Activated T-helper 17 cell treated with anti-CD3 and anti-CD28 coated beads, Interleukin-2, amount 50 U/mL, for 72 hours (primary cell): ENCODE measurements at places on chromosomes 2 and 18.

GRCh38 chr2:239538357-239539052, 137.7 kb upstream of the HDAC4 start:
- ATAC-seq = no peak

GRCh38 chr18:76373297-76373696, 121.7 kb downstream of the ZNF516 start:
- no peak for ATAC-seq

DNA sequence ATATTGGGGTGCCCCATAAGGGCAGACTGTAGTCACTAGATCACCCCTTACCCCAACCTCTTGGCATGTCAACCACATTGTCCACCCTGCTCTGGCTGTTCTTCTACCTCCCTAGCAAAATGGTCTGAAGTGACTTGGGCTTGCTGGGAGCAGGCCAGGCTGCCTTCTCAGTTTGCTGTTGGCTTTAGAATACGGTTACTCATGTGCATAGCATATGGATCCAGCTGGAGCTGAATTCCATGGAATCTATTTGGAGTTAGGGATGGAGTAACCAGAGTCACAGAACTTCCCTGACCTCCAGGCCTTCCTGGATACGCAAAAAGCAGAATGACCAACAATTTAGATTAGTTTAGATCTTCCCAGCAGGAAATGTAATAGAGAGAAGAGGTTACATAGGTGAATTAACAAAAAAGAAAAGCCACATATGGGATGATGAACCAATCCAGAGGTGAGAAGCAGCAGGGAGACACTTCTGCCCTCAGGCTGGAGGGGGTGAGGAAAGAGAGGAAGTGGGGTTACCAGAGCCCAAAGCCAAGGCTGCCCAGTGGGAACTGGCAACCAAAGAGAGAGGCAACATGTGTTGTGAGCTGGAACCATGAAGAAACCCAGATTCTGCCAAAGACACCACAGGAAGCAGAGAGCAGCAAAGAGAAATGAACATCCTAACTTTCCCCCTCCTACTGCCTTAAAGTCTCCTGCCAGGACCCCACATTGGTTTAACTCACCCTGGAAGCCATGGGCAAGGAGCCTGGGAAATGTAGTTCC, 26.1 kb downstream of the PKDCC start:
- no peak for ATAC-seq

- no peak for ATAC-seq
These were observed at the start of gene GAL3ST2 for GRCh38 chr2:241776336-241777169. Gene GAL3ST2, plus strand, starts transcription at chr2:241776822. Its CDS starts 134 bp downstream, at chr2:241776956.

- ATAC-seq = no peak
These were observed 61.1 kb upstream of the RAPH1 start for GRCh38 chr2:203596183-203596582.

- no peak for ATAC-seq
These were observed 39.2 kb downstream of the GNAL start for GRCh38 chr18:11728249-11728648.

DNA sequence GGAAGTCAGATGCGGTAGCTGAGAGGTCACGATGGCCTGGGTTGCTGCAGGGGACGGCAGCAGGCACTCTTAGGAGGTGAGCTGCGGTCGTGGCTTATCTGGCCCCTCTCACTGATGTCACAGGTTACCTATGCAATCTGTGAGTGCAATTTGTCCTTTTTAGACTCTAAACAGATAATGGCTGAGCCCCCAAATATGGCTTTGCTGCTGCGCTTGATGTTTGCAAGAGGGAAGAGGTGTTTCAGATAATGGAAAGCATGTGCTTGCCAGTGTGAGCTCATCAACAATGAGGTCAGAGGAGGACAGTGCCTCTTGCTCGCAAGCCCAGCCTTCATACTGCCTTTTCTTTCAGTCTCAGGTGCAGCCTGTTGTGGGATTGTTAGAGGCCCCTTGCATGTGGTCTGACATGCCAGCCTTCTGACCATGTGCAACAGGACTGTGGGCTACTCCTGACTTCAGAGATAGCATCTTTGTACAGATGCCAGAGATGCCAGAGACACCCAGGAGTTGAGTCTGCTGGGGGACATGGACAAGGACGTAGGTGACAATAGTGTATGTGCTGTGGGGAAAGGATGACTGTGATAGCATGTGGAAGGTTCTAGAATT, 151.3 kb downstream of the TANC1 start:
- no peak for ATAC-seq

GRCh38 chr2:135744760-135745314, 3.2 kb downstream of the UBXN4 start:
- ATAC-seq = no peak

DNA sequence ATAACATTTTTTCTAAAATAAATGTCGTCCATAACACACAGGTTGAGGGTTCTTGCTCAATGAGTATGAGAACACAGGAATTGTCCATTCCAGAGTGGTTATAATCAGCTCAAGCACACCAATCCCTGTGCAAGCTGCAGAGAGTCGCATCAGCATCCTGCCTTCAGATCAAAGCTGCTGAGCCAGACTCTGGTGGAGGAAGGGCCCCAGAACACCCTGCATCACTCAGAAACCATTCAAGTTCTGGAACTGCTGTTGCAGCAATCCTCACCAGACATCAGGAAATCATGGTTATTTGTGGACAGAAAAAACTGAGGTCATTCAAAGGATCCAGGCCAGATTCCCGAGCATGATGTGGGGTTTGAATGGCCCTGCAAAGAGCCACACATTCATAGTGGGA, 44.5 kb downstream of the DNER start:
- ATAC-seq = no peak

- no peak for ATAC-seq
These were observed 80.2 kb upstream of the PKDCC start for GRCh38 chr2:41967476-41968181.

DNA sequence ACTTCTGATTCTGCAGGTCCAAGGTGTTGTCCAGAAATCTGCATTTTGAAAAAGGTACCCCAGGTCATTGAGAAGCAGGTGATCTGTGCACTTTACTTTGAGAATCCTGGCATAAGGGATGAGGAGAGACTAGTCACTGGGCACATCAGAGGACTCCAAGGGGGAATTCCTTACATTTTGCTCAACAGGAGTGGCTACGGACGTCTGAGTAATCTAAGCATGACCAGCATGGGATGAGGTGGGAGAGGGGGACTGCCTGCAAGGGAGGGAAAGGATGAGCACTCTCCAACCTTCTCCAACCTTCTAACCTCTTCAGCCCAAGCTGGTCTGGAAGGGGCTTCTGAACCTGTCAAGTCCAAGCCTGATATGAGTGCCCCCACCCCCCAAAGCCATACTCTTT, 55.5 kb downstream of the MARCHF4 start:
- no peak for ATAC-seq

DNA sequence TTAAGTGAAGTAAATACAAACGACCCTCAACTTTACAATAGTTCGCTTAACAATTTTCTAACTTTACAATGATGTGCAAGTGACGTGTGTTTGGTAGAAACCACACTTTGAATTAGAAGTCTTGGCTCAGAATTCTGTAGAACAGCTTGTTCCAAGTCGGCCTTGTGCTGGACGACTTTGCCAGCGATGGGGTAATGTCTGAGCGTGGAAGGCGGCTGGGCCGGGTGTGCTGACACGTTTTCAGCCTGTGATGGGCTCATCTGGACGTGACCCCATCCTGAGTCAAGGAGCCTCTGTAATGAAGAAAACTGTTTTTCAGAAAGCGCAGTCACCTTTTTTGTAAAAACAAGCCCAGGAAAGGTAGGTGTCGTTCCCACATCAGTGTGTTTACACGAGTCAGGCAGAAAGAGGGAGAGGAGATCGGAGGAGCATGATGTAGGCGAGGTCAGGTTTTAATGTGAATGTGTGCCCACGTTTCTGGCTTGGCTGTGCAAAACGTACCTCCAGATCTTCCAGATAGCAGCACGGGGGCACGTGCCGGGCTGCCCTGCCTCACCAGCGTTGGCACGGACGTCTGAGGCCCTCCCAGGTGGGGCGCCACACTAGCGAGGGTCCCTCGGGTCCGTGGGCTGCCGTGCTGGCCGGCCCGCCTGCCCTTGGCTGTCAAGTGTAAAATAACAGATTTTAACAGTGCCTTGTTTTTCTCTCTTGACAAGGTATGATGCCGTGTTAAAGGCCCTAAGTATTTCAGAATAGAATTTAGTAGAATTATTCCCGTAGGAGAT, 54.6 kb downstream of the CTDP1 start:
- no peak for ATAC-seq

- peak; percentile 46 for ATAC-seq
These were observed 14.2 kb downstream of the PMS1 start for GRCh38 chr2:189798312-189799029.

- ATAC-seq = no peak
These were observed 23.2 kb upstream of the GORASP2 start for GRCh38 chr2:170905864-170906263.

DNA sequence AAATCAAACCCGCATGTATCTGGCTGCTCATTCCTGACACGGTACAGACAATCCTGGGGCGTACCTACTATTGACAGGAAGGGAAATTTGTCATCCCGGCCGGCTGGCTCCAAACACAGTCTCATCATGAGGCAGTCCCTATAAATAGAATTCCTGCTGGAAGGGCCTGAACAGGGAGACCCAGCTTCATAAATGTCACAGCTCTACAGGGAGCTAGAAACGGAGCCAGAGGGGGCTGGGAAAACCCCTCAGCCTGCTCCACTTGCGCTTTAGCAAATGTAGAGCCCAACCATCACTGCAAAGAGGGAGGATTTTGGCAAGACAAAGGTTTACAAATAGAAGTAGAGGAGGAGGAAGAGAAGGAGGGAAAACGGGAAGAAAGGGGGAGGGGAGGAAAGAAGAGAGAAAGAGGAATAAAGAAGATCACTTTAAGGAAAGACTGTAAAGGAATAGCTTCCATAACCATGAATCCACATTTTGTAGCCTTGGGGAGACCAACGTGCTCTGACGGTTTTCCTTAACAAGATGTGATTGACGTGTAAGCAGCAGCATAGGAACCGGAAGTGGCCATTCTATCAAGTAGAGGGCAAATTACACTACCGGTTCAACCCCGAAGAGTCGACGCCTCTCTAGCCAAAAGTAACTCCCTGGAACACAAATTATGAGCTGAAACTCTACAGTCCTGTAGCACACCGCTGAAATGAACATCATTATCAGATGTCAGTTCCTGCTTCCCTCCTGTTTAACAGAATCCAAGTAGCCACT, 56.8 kb upstream of the TTN start:
- no peak for ATAC-seq

DNA sequence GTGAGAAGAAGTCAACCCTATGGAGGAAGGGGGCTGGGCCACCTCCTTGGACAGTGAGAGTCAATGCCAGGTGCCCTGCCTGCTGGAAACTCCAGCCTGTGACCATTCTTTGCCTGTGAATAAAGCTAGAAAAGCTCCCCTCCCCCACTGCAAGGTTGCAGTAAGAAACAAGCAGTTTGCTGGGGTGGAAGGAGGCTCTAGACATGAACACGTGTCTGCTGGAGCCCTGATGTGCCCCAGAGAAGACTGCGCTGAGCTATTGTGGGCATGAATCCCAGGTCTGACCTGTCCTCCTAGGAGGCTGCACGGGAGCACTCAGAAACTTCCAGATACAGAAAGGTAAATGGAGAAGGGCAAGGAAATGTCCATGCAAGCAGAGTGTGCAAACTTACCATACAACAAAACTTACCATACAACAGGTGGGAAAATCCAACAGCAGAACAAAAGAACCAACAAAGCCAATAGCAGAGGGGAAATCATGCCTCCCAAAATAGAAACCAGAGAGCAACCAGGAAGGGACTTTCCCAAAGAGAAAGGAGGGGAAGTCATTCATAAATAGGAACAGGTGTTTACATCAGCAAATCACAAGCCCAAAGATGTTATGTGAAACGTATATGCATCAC, 278.7 kb downstream of the BCL2 start:
- ATAC-seq = peak; percentile 84

- ATAC-seq = no peak
These were observed 24.2 kb downstream of the SIX3 start for GRCh38 chr2:44965684-44966083.

DNA sequence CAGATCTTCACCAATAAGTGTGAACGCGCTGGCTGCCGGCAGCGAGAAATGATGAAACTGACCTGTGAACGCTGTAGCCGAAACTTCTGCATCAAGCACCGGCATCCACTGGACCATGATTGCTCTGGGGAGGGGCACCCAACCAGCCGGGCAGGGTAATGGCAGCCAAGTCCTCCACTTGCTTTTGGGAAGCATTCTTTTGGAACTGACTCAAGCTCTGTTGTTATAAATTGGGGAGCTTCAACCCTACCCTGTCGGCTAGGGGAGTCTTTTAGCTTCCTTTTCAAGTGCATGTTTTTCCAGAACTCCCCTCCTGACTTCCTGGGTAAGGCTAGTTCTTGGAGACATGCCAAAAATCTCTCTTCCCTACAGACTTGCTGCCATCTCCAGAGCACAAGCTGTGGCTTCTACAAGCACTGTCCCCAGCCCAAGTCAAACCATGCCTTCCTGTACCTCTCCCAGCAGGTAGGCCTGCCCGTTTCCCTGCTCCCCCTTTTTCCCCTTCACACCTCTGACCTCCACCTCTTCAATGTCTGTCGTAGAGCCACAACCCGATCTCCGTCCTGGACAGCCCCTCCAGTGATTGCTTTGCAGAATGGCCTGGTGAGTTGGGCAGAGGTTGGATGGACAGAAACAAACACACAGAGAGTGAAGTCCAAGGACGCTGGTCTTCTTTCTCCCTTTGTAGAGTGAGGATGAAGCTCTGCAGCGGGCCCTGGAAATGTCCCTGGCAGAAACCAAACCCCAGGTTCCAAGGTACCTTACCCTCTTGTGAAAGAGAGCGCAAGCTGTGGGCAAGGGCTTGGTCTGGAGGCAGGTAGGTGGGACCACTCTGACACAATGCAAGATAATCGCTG, 1.5 kb downstream of the ZFAND2B start:
- ATAC-seq = no peak
